Thymus (tissue), 14 donors: ENCODE measurements at places on chromosomes 2 and 18. TPM values are rescaled to one million over a fixed set of nuclear protein-coding genes. Genes with fewer than 3 reads are reported as not detected.

Gene FBXO41
- polyA plus RNA-seq = 8.2 TPM

Gene STARD6
- 0.21 TPM for polyA plus RNA-seq

Gene CREG2
- 0.07 TPM for polyA plus RNA-seq

Gene KCNS3
- 0.68 TPM for polyA plus RNA-seq

Gene ICOS
- polyA plus RNA-seq = 16.9 TPM

Gene ASPRV1
- 7.1 TPM for polyA plus RNA-seq

DNA sequence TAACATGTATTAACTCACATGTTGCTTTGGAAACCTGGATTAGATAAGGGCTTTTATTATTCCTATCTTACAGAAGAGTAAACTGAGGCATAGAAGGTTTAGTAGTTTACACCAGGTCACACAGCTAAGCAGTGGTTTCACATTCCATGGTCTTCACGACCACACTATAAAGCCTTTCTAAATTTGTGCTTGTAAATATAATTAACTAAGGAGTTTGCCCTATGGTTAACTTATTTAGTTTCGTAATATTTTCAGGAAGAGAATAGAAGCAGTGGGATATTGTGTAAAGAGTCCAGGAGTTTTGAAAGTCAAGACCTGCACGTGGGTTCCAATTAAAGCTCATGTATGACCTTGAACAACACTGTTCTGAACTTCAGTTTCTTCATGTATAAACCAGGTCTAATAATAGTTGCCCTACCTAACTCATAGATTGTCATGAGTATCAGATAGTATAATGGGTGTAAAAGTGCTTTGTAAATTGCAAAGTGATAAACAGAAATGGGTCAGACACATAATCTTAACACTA, 19.5 kb upstream of the SOS1 start:
- no peaks in the 10 kb centered on the region for H3K36me3 ChIP-seq
- no peaks in the 10 kb centered on the region for H3K27me3 ChIP-seq
- H3K27ac ChIP-seq = no peak overlapping the region
- H3K4me3 ChIP-seq = no peak overlapping the region

- H3K4me3 ChIP-seq = no peak overlapping the region
- DNase-seq = no peak
- peaks cover 37% of the 10 kb centered on the region for H3K36me3 ChIP-seq
- H3K27ac ChIP-seq = peak overlapping the region; percentile 4
Observed at GRCh38 chr2:95030496-95030895, 5.0 kb downstream of the MAL start.

GRCh38 chr2:179132076-179132475, 82.1 kb upstream of the CCDC141 start:
- no peak overlapping the region for H3K27ac ChIP-seq
- no peak overlapping the region for H3K4me3 ChIP-seq
- H3K27me3 ChIP-seq = no peaks in the 10 kb centered on the region
- no peaks in the 10 kb centered on the region for H3K36me3 ChIP-seq

GRCh38 chr2:234374736-234375135, 122.1 kb downstream of the ARL4C start:
- DNase-seq = no peak
- H3K27me3 ChIP-seq = no peaks in the 10 kb centered on the region
- peaks cover 54% of the 10 kb centered on the region for H3K4me1 ChIP-seq
- H3K36me3 ChIP-seq = no peaks in the 10 kb centered on the region
- H3K27ac ChIP-seq = no peak overlapping the region

DNA sequence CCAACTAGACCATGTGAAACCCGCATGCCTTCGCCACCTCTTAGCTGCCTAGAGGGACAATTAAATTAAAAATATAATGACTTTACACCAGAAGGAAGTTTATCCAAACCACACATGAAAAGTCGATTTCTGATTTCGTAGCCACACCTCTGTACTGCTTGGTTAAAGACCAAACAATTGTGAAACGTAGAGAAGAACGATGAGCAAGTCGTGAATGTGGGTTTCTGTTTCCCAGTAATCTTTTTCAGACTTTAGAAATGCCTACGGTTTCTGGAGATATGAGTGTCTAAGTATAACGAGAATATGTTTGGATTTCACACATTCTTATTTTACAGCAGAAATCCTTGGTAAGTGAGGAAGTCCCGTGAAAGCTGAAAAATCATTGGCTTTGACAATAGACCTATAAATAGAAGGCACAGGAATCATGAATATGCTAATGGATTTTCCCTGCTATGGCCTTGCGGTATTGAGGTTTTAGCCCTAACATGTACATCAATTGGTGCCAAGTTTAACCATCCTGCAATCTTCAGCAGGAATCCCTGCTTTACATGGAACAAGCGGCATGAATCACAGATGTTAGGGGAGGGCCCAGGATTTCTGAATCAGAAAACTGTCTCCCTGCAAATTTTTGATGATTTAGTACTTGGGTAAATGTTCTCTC, 105.6 kb downstream of the TTC32 start:
- no peak overlapping the region for H3K4me3 ChIP-seq
- no peak overlapping the region for H3K27ac ChIP-seq
- no peak for DNase-seq

GRCh38 chr2:224638301-224638823, 53.2 kb upstream of the CUL3 start:
- no peaks in the 10 kb centered on the region for H3K27me3 ChIP-seq
- H3K27ac ChIP-seq = peak overlapping the region; percentile 44
- no peak for DNase-seq
- no peaks in the 10 kb centered on the region for H3K36me3 ChIP-seq
- H3K4me1 ChIP-seq = no peaks in the 10 kb centered on the region

DNA sequence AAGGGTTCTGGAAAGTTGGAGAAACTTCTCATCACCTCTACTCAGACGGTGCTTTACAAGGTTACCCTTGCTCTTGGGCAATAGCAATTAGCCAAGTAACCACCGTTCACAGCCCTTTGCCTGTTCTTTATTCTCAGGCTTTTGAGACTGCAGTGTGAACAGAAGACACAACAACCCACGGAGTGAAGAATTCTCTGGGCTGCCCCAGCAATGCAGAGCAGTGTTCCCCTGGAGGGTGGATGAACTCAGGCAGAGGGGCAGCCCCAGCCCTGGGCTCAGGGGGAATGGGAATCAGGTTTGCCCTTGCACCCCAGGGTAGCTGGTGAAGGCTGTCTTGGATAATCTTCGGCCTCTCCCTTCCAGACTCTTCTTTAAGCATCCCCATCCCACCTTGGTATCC, 69.1 kb downstream of the MCFD2 start:
- no peaks in the 10 kb centered on the region for H3K36me3 ChIP-seq
- DNase-seq = no peak
- no peaks in the 10 kb centered on the region for H3K4me1 ChIP-seq
- no peak overlapping the region for H3K27ac ChIP-seq

DNA sequence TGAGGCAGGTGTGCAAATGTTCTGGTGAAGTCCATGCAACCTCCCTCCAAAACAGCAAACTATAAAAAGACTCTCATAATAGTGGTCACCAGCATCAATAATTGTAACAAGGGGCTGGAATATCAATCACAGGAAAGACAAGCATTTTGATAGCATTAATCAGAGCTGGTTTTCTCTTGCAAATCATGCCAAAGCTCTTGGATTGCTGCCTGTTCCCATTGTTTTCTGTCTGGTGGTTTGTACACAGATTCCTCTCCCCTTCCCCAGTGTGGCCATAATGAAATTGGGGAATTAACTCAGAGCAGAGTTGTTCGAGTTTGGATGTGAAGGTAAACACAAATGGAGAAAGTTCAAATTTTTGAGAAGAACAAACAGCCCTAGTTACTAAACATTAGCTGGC, 134.2 kb downstream of the CDCA7 start:
- H3K27me3 ChIP-seq = no peaks in the 10 kb centered on the region
- H3K4me3 ChIP-seq = no peak overlapping the region
- no peaks in the 10 kb centered on the region for H3K36me3 ChIP-seq
- H3K4me1 ChIP-seq = no peaks in the 10 kb centered on the region
- no peak for DNase-seq
- H3K27ac ChIP-seq = no peak overlapping the region

DNA sequence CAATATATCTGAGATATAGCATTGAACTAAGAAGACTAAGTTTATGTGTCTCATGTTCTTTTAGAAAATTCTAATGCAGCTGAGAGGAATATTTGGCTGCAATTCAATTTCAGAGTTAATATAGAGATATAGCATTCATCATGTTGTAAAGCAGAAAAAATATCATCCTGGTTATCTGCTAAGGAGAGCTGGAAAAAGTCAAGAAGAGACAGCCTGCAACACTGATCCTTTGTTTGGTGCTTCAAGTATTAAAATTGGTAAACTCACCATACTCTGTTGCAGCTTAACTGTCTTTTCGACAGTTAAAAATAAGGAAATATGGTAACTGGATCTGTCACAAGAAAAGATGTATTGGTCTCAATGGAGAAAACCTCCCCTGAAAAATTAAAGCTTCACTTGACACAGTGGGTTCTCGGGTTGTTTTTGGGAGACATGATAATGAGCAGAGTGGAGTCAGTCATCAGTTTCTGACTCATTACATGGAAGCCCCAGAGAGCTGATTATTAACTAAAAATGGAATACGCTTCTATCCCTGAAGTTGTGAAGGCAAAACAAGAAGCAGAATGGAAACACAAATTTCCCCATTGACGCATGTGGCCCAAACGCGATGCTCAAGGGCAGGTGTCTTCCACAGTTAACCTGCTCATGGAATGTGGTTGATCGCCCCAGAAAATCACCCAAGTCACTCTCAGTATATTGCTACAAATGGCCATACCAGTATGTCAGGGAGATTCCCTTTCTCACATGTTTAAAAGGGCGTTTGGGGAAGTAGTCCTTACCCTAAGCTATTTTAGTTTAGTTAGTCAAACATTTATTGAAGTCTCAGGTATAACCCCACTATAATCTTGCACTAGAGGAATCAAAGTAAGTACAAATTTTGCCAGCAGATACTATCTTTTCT, 8.2 kb downstream of the BCL2 start:
- H3K27me3 ChIP-seq = no peaks in the 10 kb centered on the region
- H3K4me3 ChIP-seq = no peak overlapping the region
- H3K4me1 ChIP-seq = no peaks in the 10 kb centered on the region
- H3K36me3 ChIP-seq = peaks cover 3% of the 10 kb centered on the region

GRCh38 chr2:227577555-227577954, 21.1 kb upstream of the SCYGR2 start:
- H3K36me3 ChIP-seq = no peaks in the 10 kb centered on the region
- H3K27me3 ChIP-seq = no peaks in the 10 kb centered on the region
- H3K27ac ChIP-seq = no peak overlapping the region
- H3K4me3 ChIP-seq = no peak overlapping the region
- no peak for DNase-seq

DNA sequence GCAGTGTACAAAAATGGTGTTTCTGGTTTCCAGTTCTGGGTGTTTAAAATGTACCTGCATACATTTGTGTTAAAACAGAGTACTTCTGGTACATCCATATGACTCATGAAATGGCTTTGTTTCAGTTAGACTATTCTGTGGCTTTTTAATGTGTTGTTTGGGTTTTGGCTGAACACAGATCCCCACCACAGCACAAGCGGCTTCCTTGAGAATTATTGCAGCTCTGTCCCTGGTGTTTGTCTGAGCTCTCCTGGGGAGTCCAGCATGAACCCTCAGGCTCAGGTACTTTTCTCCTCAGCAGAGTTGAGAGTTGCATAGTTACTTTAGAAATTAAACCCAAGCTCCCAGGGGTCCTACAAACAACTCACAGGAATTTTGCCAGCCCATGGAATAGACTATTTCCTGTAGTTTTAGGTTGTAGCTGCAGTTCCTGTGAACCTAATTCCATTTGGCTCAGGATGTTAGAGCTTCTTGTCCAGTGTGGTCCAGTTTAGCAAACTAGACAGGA, 64.8 kb upstream of the EML6 start:
- no peaks in the 10 kb centered on the region for H3K27me3 ChIP-seq
- no peak overlapping the region for H3K27ac ChIP-seq
- peaks cover 93% of the 10 kb centered on the region for H3K36me3 ChIP-seq
- DNase-seq = no peak
- no peak overlapping the region for H3K4me3 ChIP-seq

DNA sequence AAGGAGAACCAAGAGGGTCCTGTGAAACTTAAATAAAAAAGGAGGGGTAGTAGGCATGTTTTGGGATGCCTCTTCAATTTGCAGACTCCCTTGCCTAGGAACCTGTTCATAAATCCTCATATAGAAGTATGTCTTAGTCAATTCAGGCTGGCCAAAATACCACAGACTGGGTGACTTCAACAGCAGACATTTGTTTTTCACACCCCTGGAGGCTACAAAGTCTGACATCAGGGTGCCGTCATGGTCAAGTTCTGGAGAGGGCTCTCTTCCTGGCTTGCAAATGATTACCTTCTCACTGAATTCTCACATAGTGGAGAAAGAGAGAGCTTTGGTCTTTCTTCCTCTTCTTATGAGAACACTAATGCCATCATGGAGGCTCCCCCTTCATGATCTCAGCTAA, 4.1 kb upstream of the TCF4 start:
- DNase-seq = no peak
- H3K36me3 ChIP-seq = no peaks in the 10 kb centered on the region
- H3K4me1 ChIP-seq = peaks cover 2% of the 10 kb centered on the region
- H3K27me3 ChIP-seq = no peaks in the 10 kb centered on the region
- H3K27ac ChIP-seq = no peak overlapping the region
- H3K4me3 ChIP-seq = no peak overlapping the region

GRCh38 chr2:104850361-104851290, 3.3 kb upstream of the POU3F3 start:
- H3K4me1 ChIP-seq = peaks cover 19% of the 10 kb centered on the region
- DNase-seq = no peak
- no peak overlapping the region for H3K27ac ChIP-seq
- H3K27me3 ChIP-seq = peaks cover 82% of the 10 kb centered on the region
- H3K4me3 ChIP-seq = no peak overlapping the region

- H3K27me3 ChIP-seq = no peaks in the 10 kb centered on the region
- H3K4me3 ChIP-seq = no peak overlapping the region
- no peak for DNase-seq
- H3K36me3 ChIP-seq = no peaks in the 10 kb centered on the region
- no peak overlapping the region for H3K27ac ChIP-seq
Observed at GRCh38 chr18:2304378-2305175, 266.7 kb downstream of the METTL4 start.

- H3K36me3 ChIP-seq = no peaks in the 10 kb centered on the region
- no peak overlapping the region for H3K27ac ChIP-seq
- H3K4me1 ChIP-seq = no peaks in the 10 kb centered on the region
- no peak overlapping the region for H3K4me3 ChIP-seq
- no peaks in the 10 kb centered on the region for H3K27me3 ChIP-seq
- DNase-seq = no peak
Observed at GRCh38 chr2:28487258-28487657, 8.6 kb upstream of the PLB1 start.

- peaks cover 48% of the 10 kb centered on the region for H3K4me1 ChIP-seq
- no peaks in the 10 kb centered on the region for H3K27me3 ChIP-seq
- no peak overlapping the region for H3K27ac ChIP-seq
Observed at GRCh38 chr2:25290811-25291495, 50.8 kb downstream of the DNMT3A start.
